ENCODE measurements at places on chromosomes 3 and 15. TPM values are rescaled to one million over a fixed set of nuclear protein-coding genes. Genes with fewer than 3 reads are reported as not detected.

CIDEC gene
- not detected for polyA plus RNA-seq

GABRB3 gene
- 74.6 TPM for polyA plus RNA-seq

PYDC2 gene
- not detected for polyA plus RNA-seq

CTXND1 gene
- not detected for polyA plus RNA-seq

DAPK2 gene
- 0.18 TPM for polyA plus RNA-seq

GADL1 gene
- polyA plus RNA-seq: not detected

CHRNA7 gene
- 3.1 TPM for polyA plus RNA-seq

PARP16 gene
- 19.8 TPM for polyA plus RNA-seq

AHSG gene
- polyA plus RNA-seq: 1.1 TPM

DZIP1L gene
- 1.7 TPM for polyA plus RNA-seq

ST6GAL1 gene
- 16.6 TPM for polyA plus RNA-seq

DNASE1L3 gene
- not detected for polyA plus RNA-seq

LINGO1 gene
- polyA plus RNA-seq: 34.4 TPM

CHRM5 gene
- 0.10 TPM for polyA plus RNA-seq

CELF6 gene
- polyA plus RNA-seq: 68.6 TPM

PAQR9 gene
- polyA plus RNA-seq: 0.24 TPM

HHLA2 gene
- not detected for polyA plus RNA-seq

ACAP2 gene
- 88.7 TPM for polyA plus RNA-seq
